ENCODE measurements at places on chromosomes 4 and X.

DNA sequence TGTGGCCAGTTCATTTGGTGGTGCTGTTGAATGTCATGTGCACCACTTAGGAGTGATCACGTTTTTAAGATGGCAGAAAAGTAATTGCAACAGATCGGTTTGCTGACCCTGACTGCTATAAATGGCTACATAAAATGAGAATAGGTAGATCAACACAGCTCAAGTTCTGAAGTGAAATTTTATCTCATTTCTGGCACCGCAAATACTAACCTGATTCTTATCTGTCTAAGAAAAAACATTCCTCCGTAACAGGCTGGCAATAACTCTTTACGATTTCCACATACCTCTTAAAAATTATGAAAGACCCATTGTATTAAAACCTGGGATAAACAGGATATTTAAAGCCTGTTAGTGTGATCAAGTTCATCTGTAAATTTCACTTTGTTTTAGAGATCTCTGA lies 387.5 kb downstream of the PDGFC start:
- no peak for DNase-seq

DNA sequence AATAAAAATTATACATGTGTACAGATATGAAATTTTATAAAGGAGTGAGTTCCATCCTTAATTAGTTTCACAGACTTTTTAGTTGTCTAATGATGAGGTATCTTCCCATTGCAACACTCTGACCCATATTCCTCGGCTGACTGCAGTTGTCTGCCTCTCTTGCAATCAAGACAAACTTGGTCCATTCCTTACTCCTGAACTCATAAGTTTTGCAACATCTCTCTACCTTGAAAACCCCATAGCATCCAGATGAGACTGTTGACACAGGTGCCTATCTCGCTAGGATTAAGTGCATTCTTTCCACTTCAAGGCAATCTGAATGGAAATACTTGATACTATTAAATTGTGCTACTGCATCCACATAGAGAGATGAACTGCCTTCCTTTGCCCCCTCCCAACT lies 2.3 kb downstream of the XKRX start:
- no peak for DNase-seq

GRCh38 chr4:110798687-110799086 lies 175.8 kb upstream of the PITX2 start:
- no peak for DNase-seq

DNA sequence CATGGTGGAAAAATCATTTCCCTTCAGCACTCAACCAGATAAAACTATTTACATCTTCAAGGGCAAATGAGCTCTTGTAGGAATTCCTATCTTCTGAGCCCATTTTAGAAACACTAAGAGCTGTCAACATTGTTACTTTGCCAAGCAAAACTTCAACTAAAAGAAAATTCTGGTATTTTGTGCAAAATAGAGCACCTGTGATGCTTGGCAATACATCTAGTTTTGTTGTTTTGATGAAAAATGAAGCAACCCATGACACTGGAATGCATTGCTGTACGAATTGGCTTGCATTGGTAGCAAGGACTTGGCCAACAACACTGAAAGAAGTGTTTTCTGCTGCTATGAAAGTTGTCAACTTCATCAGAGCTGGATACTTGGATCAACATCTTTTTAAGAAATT lies 194.4 kb downstream of the COX18 start:
- no peak for DNase-seq

DNA sequence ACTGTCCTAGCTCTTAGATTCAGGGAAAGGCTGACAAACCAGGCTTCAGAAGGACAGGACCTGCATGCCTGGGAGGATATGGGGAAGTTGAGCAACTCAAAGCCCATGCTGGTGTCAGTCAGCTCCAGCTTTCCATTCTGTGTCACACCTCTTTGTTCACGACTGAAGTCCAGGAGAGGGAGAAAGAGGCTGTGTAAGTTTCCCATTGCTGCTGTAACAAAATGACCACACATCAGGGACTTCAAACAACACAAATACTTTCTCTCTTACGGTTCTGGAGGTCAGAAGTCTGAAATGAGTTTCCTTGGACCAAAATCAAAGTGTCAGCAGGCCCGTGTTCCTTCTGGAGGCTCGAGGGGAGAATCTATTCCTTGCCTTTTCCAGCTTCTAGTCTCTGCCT lies 50.6 kb upstream of the STX18 start:
- no peak for DNase-seq

GRCh38 chr4:242121-242848 lies 63.0 kb downstream of the ZNF732 start:
- DNase-seq = peak; percentile 61

DNA sequence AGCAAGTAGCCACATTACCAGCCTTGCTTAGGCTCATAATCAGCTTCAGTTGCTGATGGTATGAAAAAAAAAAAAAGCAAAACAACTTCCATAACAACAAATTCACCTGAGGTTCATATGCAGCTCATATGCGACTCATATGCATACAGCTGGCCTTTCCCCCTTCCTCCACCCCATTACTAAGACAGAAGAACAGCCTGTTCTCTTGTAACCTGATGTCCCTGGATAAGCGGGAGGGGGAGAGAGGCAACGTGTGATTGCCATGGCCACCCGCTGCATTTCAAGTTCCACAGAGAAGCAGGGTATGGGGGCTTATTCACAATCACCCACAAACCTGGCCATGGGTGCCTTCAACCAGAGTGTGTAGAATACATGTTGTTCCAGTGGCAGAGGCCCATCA lies 95.1 kb upstream of the DGKK start:
- no peak for DNase-seq

DNA sequence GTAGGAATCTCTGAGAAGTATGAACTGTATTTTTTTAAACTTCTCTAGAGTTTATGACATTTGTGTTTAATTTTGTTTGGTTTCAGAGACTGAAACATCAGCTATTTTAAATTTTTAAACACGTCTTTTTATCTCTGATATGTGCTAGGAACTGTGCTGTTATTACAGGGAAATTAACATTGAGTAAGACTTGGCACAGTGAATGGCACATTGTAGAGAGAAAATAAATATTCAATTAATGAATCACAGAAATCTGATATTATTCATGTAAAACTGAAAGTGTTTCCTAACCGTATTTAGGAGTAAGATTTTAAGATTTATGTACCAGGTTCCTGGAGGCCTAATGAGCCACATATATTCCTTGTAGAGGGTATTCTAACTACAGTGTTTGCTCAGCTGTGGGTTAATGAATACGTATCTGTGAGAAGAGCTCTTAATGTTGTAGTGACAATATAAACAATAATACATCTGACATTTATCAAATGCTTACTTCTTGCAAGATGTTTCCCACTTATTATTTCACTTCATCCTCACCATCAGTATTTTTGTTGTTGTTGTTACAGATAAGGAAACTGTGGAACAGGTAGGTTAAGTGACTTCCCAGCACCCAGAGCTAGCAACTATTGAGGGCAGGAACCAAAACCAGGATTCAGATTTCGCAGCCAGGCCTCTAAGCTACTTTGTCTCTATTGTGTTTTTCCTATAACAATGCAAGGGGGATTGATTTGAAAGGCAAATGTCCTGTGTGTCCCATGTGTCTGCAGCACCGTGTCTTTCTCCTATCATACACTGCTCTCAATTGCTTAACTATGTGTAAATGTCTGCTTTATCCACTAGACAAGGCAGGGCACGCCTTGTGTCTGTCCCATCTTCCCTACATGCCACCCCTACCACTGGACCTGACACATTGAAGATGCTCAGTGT lies 121.1 kb upstream of the FAM9C start:
- DNase-seq = no peak

DNA sequence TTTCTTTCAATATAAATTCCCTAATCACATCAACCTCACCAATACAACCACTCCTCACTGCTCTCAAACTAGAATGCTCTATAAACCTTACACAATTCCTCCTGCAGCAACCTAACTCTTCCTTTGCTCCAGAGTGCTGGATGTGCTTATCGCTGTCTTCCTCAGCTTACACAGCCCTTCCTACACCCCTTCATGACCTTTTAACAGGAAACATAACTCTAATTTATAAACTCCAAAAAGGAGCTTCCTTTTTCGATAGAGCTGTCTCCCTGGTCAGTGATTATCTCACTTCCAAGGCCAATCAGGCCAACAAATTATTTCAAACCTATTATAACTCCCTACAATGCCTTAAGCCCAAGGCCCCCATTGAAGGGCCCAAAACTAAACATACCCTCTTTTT lies 78.8 kb downstream of the COQ2 start:
- DNase-seq = no peak

GRCh38 chr4:82930848-82931755 lies 30.6 kb downstream of the THAP9 start:
- no peak for DNase-seq
